ENCODE measurements at places on chromosomes 3 and 15.

GRCh38 chr3:23767546-23767945, 38.2 kb upstream of the UBE2E1 start:
- no peak for DNase-seq

- peak; percentile 14 for DNase-seq
Observed at GRCh38 chr3:111859974-111860859, 1.2 kb downstream of the PHLDB2 start.

GRCh38 chr3:133940536-133940935, 44.9 kb upstream of the RAB6B start:
- DNase-seq = no peak

DNA sequence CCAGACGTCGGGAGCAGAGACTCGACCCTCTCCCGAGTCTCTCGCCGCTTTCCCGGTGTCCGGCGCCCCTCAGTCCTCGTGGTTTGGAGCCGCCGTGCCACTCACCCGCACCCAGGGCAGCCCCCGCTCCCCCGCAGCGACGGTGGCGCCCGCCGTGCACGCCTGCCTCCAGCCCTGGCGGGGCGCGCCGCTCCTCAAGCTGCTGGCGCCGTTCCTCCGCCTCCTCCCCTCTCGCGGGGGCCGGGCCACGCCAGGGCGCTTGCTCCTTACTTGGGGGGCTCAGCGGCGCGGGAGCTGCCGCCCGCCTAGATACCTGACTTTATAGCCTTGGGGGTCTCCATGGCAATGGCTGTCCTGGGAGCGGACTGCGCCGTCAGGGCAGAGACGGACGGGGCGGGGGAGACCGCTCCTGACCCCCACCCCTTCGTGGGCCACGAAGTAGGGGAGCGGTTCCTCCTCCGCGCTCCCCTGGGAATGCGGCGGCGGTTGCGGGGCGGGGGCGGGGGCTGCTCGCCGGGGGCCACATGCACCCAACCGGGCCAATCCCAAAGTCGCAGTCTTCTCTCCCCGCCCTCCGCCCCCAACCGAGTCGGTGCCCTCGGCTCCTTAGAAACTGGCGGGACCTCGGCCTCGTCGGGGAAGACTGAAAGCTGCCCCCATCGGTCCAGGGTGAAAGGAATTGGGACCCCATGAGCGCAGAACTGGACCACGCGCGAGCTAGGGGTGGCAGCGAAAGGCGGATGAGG, at the start of gene ANKRD63:
TSS of gene ANKRD63 (minus strand) at position 196 of the 746 bp plus-strand sequence. CDS start 478 bp downstream, outside the sequence.
- DNase-seq = no peak

- DNase-seq = no peak
Observed at GRCh38 chr3:139016430-139017048, 4.2 kb downstream of the PRR23B start.

- no peak for DNase-seq
Observed at GRCh38 chr3:15649858-15650257, 48.3 kb downstream of the BTD start.

DNA sequence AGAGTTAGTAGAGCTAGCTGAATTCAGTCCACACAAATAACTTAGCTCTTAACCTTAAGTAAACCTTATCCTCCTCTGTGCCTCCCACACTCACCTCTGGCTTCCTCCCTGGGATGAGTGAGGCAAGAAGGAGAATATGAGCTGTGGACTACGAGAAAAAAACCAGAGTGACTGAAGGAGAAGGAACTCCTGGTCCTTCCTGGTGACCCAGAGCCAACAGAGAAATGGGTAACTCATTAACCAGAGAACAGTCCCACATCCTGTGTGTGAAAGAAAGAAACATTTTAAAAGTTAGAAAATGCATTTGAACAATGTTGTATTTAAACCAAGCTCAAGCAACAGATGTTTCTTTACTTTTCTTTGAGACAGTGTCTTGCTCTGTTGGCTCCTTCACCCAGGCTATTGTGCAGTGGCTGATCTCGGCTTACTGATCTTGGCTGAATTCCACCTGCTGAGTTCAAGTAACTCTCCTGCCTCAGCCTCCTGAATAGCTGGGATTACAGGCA, 27.5 kb upstream of the FAM81A start:
- DNase-seq = no peak

GRCh38 chr3:115233021-115233420, 85.9 kb upstream of the ZBTB20 start:
- DNase-seq = no peak

GRCh38 chr3:147412917-147413685, 3.9 kb downstream of the ZIC1 start:
- DNase-seq = no peak

DNA sequence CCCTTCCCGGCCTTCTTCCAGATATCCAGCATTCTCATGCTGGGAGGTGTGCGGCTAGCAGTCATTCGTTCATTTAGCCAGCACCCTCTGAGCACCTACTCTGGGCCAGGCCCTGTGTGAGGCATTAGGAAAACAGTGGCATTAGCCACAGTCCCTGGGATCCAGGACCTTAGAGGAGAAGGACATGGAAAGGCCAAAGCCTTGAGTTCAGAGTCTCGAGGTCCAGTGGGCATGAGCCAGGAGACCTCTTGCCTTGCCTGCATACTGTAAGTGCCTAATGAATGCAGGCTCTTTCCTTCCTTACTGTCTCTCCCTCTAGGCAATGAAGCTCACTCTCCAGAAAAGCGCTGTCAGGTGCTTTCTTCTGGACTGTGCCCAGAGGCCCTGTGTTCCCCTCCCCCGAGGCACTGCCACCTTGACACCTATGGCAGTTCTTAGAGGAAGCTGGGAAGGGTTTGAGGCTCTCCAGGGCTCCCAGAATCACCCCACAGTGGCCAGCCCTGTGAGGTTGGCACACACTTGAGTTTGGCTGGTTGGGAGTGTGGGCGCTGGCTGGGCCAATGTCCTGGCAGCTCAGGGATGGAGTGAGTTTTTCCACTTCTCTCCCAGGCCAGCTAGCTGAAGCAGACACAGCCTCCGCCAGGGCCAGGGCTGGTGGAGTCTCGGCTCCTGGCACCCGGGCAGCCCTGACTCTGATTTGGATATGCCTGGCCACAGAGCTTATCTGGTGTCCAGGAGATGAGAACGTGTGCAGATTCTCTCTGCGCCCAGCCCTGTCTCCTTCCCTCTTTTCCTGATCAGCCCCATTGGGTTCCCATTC, 5.4 kb downstream of the CORO2B start:
- DNase-seq = no peak
